ENCODE measurements at places on chromosomes 7 and 10.

DNA sequence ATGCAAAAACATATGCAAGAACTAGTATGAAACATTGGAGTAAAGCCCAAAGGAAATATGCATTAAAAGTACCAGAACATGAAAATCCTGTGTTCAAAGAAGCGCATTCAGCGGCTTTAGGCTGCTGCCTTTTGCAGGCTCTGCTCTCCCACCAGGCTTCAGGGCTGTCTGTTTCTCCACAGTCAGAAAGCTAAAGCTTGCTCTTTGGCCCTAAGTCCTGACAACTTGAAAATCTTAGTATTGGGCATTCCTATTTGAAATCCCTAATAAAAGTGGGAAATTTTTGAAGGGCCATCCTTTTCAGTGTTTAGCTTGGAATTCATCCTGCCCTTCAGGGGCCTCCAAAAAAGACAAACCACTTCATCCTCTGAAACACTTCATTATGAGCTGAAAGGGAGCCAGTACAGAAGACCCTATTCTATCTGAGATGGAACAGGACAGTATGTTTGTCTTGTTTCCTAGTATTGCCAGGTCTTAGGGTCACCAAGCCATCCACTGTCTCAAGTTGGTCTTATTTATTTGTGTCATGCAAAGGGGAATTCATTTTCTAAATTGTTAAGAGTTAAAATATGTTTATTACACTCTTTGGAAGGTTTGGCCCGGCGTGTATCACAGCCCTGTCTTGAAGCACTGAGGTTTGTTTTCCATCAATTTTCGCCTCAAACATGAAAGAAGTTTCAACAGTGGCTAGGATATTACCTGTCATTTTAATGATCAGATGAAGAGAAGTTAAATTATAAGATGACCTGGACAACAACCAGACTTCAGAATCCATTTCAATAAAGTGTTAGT, 326.3 kb upstream of the BMPER start:
- no peak for DNase-seq

DNA sequence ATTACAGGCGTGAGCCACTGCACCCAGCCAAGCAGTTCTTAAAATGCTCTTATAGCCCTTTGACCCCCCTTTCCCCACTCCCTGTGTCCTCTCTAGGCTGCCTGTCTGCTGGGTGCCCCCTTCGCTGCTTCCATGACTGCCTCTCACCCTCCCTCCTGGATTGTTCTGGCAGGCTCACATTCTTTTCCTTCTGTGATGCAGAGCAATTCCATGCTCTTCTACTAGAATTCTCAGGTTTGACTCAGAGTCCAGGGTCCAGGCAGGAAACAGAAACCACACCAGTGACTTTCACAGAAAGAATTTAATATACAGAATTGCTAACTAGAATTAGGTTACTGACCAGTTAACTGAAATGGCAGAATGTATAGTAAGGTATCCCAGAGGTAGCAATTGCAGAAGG, 244.8 kb downstream of the BAMBI start:
- DNase-seq: no peak

GRCh38 chr10:35765996-35766395, 123.9 kb upstream of the FZD8 start:
- no peak for DNase-seq

DNA sequence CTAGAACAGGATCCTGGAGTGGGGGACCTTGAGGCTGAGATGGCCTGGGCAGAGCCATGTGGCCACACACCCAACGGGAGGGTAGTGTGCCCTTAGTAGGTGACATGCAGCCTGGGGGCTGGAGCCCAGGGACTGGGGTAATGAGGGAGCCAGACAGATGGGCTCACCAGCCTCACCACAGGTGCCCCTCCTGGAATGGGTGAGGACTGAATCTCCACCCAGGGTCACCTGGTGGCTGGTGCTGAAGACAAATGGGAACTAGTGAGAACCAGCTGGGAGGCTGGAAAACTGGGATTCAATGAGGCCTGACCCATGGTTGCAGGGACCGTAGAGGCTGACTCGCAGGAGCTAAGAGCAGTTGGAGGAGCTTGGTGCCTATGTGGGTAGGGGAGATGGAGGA, 6.1 kb downstream of the ZP3 start:
- DNase-seq: no peak

DNA sequence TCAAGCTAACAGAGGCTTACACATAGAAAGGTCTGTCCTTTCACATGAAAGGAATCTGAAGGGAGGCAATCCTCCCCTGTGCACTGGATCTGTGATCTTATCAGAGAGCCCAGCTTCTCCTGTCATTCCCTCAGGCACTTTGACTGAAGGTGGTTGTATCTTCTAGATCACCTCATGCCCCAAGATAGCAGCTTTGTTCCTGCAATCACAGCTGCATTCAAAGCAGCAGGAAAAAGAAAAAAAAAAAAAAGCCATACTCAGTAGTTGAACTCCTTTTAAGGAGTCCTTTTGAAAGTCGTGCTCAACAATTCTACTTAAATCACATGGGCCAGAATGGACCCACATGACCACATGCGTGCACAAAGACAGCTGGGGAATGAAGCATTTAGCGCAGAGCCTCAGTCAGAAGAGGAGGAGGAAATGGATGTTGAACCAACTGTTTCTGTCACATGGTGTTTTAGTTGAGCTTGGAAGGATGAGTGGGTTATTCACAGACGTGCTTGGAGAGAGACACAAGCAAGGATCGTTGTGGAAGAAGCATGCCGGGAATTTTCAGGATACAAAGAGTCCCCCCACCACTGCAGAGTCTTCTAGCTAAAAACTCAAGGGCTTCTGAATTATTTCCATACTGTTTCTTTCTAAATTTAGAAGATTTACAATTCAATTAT, 13.0 kb upstream of the PFKP start:
- DNase-seq: no peak

GRCh38 chr7:14394786-14395185, 405.3 kb upstream of the ETV1 start:
- DNase-seq: no peak

DNA sequence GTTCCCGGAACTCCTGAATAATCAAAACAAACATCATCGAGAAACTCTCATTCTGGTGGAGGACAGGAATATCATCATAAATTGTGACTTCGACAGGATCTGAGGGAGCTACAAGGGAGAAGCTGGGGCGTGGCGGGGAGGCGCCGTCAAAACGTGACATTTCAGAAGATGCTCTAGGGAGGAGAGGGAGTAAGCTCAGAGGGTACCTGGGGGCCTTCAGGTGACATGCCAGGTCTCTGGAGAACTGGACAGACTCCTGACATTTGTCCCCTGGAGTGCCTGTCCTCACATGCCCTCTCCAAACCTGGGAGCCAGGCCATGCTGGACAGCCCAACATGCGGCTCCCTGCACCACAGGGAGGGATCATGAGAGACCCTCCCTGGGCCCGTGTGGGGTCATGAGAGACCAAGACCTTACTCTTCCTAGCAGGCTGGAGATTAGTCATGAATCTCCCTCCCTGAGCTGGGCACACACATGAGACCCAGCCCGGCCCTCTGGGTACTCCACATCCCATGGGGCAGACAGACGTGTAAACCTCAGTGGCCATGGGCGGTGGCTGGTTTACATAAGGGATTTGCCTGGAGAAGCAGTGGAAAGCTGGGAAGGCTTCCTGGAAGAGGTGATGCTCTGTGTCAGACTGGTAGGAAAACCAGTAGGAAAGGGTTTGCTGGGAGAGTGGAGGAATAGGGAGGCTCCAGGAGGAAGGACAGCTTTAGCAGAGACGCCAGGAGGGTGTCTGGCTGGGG, 81.0 kb downstream of the MYL10 start:
- DNase-seq: no peak

GRCh38 chr10:102691285-102692066, 22.7 kb downstream of the ARL3 start:
- no peak for DNase-seq

- DNase-seq: no peak
These were observed 1.6 kb downstream of the TMEM176A start for GRCh38 chr7:150801946-150802771.

GRCh38 chr7:135353832-135354231, 120.2 kb downstream of the STRA8 start:
- DNase-seq: no peak

- no peak for DNase-seq
These were observed 7.6 kb downstream of the FOXK1 start for GRCh38 chr7:4689668-4690067.

DNA sequence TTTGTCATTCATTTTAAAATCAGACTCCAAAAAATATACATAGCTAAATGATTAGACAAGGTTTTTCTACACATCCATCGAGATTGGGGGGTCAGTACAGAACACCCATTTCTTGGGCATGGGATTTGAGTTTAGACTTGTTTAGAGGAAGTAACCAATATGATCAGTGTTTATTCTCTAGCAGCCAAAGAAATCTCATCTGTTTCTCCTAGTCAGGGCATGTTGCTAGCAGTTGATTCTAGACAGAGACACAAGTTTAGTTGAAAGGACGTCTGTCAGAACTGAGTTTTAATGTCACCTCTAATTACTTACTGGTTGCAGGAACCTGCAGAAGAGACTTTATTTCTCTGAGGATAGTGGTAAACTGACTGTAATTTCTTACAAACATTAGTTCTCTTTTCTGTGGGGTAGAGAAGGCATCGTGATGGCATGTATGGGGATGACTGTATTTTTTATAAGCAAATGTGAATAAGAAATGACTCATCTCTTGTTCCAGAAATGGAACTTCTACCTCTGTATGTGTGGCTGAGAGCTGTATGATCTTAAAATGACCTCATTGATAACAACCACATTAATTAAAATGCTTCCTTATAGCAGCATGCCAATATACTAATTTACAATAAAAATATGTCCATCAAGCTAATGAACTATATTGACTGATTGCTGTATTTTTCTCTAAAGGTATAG, 30.6 kb upstream of the RHOBTB1 start:
- no peak for DNase-seq

- no peak for DNase-seq
These were observed at the start of gene COL28A1 for GRCh38 chr7:7535691-7536090. COL28A1 (minus strand) TSS chr7:7535873; CDS start chr7:7532875, 2,998 bp downstream.

GRCh38 chr7:100489824-100490223, 6.1 kb downstream of the NYAP1 start:
- peak; percentile 49 for DNase-seq

Measured in stimulated activated CD4-positive, alpha-beta T cell treated with anti-CD3 and anti-CD28 coated beads, Interleukin-1b, Interleukin-23, amount 100 ng/mL, for 48 hours (primary cell).